ENCODE measurements at places on chromosomes 12 and 14.
A peak's percentile ranks its signal among the peaks of the same experiment; 100 is the strongest.

DNA sequence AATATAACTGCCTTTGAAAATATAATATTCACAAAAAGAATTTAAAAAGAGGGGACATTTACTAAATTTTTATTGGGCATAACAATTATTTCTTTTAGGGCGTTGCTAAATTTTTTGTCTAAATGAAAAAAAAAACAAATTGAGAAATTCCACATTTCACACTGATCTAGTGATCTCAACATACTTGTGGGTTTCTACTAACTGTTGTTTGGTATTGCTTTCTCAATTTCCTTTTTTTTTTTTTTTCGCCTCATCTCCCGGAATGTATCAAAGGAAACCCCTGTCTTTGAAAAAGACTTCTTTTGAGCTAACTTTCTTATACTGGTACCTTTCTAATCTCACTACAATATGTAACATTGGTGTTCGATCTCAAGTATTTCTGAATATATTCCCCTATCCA is at the start of gene CLEC4D:
Gene CLEC4D, plus strand, starts transcription at position 248 of the 400 bp plus-strand sequence. CDS start 230 bp downstream, outside the sequence.
- no peak for DNase-seq

DNA sequence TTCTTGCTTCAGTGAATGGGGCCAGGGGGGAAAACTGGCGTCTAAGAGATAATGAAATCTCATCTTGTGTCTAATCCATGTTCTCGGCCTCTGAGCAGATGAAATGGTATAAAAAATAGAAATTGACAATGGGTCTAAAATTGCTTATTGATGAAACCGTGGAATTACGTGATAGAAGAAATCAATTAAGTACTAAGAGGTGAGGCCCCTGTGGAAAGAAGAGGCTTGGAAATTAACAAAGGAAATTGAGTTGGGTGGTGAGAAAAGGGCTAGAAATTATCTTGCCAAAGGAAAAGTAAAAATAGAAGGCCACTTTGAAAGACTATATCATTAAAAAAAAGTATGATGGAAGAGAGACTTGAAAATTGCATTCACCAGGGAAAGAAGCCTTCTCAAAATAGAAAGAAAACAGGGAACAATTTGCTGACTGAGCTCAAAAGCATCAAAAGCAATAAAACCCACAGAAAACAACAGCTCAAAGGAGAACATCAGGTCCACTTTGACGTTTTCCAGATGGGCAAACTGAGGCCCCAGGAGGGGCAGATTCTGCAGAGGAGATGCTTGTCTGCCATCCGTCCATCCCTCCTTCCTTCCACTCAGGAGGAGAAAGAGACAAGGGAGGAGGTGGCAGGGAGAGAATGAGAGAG is 226.1 kb upstream of the RTL1 start:
- no peak for DNase-seq

GRCh38 chr12:80937391-80938238 is at the start of gene LIN7A:
Gene LIN7A, minus strand, starts transcription at chr12:80937934. Its CDS starts 212 bp downstream, at chr12:80937722.
- peak; percentile 43 for DNase-seq

- no peak for DNase-seq
Observed at GRCh38 chr12:43835264-43835655, 621 bp upstream of the TMEM117 start.

- DNase-seq = no peak
Observed at GRCh38 chr12:1398673-1399072, 195.7 kb downstream of the FBXL14 start.

GRCh38 chr14:100653409-100653808 is 66.2 kb upstream of the BEGAIN start:
- DNase-seq = no peak

- no peak for DNase-seq
Observed at GRCh38 chr12:28859551-28859950, 289.5 kb upstream of the FAR2 start.

GRCh38 chr14:25050269-25051150 is 563 bp upstream of the STXBP6 start:
- no peak for DNase-seq

DNA sequence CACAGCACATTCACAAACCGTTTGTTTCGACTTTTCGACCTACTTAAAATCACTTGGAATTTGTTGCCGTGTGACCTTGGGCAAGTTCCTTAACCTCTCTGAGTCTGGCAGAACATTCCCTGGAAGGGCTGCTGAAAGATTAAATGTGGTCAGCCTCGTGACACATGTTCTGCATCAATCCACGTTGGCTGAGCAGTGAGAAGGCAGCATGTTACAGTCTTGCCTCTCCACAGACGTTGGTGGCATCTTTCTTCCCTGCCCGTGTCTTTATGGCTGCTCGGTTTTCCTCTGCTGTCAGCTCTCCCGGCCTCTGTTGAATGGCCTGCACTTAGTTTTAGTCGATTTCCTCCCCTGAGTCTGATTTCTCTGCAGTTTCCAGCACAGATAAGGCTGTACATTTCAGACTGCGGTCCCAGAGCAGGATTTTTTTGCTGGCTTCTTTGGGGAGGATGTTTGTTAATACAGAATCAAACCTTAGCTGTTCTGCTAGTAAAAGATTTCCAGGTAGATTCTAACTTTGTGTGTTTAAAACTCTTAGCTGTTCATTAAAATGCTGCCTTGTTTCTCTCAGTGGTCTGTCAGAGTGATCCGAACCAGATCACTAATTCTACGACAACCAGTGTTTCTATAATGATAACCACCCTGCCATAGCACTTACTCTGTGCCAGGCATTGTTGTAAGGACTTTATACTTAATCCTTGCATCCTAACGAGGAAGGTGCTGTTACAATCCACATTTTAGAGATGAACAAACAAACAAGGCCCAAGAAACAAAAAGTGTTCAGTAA is 217.1 kb downstream of the CHST11 start:
- no peak for DNase-seq

DNA sequence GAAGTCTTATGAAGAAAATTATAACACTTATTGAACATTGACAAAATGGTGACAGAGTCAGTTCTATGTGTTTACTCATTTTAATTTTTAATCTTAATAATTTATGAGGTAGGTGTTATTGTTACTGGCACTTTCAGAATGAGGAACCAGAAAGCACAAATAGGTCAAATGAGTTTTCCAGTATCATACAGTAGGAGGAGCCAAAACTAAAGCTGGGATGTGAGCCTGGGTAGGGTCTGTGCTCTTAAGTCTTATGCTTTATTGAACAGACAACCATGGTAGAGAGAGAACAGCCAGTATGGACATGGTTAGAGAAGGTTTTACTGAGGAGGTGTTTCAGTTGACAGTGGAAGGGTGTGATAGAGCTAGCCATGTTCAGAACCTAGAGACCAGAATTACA is 775.7 kb downstream of the TMTC2 start:
- no peak for DNase-seq

- DNase-seq = no peak
Observed at GRCh38 chr14:80364274-80364673, 153.0 kb upstream of the DIO2 start.

GRCh38 chr12:34292736-34293625 is 270.7 kb downstream of the ALG10 start:
- no peak for DNase-seq

DNA sequence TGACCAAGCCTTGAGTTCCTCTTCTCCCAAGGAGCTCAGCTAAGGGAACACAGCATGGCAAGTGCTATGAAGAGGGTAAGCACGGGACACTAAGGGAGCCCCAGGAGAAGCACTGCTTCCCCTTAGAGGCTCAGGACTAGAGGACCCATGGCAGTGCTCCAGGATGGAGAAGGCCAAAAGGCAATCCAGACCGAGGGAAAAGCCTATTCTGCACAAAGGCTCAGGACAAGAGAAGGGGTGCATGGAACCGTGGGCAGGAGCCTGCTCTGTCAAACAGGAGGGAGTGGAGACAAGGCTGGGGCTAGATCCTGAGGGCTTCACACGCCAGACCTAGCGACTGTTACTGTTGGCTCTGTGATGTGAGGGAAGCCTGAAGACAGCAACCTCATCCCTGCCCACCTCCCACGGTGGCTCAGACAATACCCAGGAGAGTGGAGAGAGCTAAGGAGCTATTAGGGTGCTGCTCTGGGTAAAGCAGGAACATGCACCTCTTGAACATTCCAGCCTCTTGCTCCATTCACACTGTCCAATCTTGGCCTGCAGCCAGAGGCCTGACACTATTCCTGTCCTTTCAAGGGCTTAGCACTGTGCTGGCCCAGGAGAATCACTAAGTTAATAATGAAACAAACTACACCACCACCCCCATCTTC is 24.2 kb downstream of the OTUB2 start:
- DNase-seq = no peak

GRCh38 chr12:45745861-45746277 is 16.4 kb downstream of the ARID2 start:
- no peak for DNase-seq

DNA sequence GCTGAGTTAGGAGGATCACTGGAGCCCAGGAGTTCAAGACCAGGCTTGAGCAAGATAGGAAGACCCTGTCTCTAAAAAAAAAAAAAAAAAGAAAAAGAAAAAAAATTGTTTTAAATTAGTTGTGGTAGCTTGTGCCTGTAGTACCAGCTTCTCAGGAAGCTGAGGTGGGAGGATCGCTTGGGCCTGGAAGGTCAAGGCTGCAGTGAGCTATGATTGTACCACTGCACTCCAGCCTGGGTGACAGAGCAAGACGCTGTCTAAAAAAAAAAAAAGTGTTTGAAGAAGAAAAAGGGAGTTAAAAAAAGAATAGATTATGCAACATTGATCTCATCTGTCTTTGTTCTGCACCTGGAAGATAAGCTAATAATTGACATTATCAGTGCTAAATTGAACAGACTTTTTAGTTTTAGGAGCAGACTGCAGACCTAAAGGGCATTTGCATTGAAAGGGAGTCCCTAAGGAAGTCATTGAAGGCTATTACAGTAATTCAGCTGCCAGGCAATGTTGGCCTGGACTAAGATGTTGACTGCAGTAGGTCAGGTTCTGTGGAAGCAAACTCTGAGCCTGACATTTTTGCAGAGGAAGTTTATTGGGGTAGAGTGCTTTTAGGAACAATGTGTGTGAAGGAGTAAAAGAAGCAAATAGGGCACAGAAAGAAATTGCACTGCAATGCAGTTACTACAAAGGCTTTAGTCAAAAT is 215.8 kb downstream of the PCNX1 start:
- no peak for DNase-seq

GRCh38 chr14:103091041-103091882 is 3.3 kb upstream of the EXOC3L4 start:
- DNase-seq = no peak

DNA sequence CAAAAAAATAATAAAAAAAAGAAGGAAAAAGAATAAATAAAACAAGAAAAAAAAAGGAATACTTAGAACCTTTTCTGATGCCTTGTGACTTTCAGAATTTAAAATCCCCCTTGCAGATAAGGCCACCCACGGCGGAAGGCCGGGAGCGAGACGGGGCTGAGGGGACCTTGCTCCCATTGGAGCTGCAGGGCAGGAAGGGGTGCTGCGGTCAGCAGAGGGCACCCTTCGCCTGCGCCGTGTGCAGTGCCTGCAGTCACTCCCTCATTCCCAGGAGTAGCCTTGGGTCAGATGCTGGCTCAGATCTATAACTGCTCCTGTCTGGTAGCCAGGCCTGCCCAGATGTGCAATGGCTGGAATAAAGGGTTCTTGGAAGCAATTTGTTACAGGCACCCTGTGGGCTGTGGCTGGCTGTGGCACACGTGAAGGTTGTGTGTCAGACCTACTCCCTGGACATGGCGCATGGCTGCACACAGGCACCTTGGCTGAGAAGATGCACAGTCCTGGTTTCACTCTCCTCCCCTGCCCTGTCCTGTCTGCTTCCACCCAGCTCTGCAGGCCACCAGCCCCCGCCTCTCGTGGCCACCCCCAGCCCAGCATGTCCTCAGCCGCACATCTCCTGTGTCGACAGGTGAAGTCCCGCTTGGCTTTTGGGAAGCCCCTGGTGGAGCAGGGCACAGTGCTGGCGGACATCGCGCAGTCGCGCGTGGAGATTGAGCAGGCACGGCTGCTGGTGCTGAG is 13.4 kb upstream of the ALDH2 start:
- peak; percentile 52 for DNase-seq

GRCh38 chr12:33602515-33602914 is 162.9 kb upstream of the SYT10 start:
- no peak for DNase-seq

GRCh38 chr12:65004270-65004669 is 116.8 kb downstream of the WIF1 start:
- no peak for DNase-seq

DNA sequence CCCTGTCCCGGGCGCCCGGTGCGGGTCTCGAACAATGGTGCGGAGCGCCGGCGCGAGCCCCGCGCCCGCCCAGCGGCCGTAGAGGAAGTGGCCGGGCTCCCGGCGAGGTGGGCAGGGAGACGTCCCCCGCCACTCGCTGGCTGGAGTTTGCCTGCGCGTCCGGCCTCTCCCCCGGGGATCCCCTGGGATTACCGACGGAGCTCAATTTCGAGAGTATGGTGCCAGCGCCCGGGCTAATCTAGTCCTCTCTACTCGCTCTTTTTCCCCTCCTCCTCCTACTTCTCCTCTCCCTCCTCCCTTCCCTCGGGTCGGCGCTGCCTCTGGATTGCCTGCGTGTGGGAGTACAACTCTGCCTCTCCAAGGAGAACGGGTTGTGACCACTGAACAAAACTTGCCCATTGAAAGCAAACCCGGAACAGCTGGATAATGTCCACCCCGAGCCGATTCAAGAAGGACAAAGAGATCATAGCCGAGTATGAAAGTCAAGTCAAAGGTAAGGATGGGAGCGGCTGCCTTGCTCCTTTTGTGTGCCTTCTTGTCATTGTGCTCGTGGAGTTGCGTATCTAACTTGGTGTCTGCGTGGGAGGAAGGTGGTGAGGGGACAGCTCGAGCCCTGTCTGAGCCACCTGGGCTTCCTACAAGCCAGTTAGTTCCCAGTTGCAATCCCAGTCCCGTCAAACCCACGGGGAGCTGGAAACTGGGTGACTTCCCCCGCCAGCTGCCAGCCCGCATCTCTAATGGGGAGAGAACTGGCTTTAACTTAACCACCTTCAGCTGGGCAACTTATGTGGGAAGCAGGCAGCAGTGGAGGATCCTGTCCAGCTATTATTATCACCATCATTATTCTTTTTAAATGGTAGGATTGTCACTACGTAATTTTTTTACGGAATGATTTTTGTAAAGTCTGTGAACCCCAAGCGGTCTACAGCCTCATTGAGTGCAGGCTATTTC is at the start of gene SRGAP1:
Gene SRGAP1, plus strand, starts transcription at position 310 of the 951 bp plus-strand sequence. Its CDS starts 117 bp downstream, at position 427.
- DNase-seq = peak; percentile 53

DNA sequence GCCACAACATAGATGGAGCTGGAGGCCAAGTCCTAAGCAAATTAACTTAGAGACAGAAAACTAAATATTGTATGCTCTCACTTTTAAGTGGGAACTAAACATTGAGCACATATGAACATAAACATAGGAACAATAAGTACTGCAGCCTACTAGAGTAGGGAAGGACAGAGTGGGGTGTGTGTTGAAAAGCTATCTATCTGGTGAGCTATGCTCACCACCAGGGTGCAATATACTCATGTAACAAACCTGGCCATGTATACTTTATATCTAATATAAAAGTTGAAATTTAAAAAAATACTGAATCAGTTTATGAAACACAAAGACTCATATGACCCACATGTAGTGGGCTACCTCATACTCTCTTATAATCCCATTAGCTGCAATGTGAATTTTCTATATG is 1305.0 kb downstream of the LRFN5 start:
- DNase-seq = no peak

- no peak for DNase-seq
Observed at GRCh38 chr14:74573421-74574089, 38.5 kb downstream of the LTBP2 start.

DNA sequence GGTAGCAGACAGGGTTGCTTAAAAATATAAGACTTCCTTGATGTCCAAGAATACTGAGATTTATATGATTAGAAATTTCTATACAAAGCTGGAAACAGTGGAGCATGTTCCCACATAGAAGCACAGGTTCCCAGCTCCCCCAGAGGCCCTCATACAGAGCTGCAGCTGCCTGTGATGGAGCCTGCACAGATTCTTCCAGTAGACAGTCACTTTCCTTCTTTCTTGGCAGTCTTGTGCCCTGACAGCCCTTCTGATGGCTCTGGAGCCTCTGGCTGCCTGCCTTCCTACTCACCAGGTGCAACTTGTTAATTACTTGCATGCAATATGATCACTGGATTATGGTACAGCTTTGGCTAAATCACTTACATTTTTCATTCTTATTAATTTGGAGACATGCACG is 44.4 kb downstream of the BICD1 start:
- no peak for DNase-seq

All from dorsolateral prefrontal cortex (tissue), 122 donors.